ENCODE measurements at places on chromosomes 4 and X. TPM values are rescaled to one million over a fixed set of nuclear protein-coding genes. Genes with fewer than 3 reads are reported as not detected.
A peak's percentile ranks its signal among the peaks of the same experiment; 100 is the strongest.

- no peak for DNase-seq
- H3K4me1 ChIP-seq = no peaks in the 10 kb centered on the region
- no peak overlapping the region for H3K4me3 ChIP-seq
- H3K27ac ChIP-seq = no peak overlapping the region
Measured at GRCh38 chr4:100069207-100069606, 119.1 kb upstream of the H2AZ1 start.

- H3K4me1 ChIP-seq = peaks cover 7% of the 10 kb centered on the region
- no peak overlapping the region for H3K27ac ChIP-seq
- H3K36me3 ChIP-seq = no peaks in the 10 kb centered on the region
- H3K4me3 ChIP-seq = no peak overlapping the region
- H3K27me3 ChIP-seq = no peaks in the 10 kb centered on the region
Measured at GRCh38 chrX:149979126-149979644, 40.9 kb upstream of the EOLA2 start.

DNA sequence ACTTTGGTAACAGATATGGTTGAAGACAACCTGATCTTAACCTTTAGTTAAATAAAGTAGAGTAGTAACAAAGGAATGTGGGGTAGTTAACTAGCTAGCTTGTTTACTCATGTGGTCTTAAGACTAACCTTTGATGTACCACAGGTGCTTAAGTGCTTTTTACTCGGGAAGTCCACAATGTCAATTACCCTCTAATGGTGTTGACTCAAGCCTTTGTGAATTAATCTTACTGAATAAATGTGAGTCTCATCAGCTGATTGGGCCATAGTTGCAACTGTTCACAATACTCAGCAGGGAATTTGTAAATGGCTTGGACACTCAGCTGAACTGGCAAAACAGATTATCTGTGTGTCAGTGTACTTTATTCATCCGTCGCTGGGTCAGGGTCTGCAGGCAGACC is 119.0 kb upstream of the UGT8 start:
- no peak overlapping the region for H3K27ac ChIP-seq
- H3K36me3 ChIP-seq = no peaks in the 10 kb centered on the region
- H3K27me3 ChIP-seq = no peaks in the 10 kb centered on the region
- H3K4me3 ChIP-seq = no peak overlapping the region
- DNase-seq = no peak
- H3K4me1 ChIP-seq = no peaks in the 10 kb centered on the region

DNA sequence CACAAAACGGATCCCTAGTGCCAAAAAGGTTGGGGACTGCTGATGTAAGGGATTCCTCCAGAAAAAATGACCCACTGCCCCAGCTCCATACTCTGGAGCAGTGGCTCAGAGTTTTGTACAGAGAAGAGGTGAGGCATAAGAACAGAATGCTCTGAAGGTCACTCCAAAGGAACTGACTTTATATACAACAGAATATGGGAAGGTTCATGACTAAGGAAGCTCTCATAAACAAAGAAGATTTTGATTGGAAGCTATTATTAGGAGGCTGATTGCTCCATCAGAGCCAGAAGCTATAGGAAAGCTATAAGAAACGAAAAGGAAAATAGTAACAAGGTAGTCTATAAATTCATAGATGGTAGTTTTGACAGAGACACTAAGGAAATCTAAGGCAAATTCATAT is 203.1 kb downstream of the SLC7A11 start:
- no peak for DNase-seq
- H3K27me3 ChIP-seq = no peaks in the 10 kb centered on the region
- H3K4me3 ChIP-seq = no peak overlapping the region
- no peak overlapping the region for H3K27ac ChIP-seq

GRCh38 chr4:98657531-98658286 is 702 bp downstream of the TSPAN5 start:
- H3K27me3 ChIP-seq = no peaks in the 10 kb centered on the region
- peak; percentile 18 for DNase-seq
- peaks cover 30% of the 10 kb centered on the region for H3K4me1 ChIP-seq
- peak overlapping the region; percentile 68 for H3K4me3 ChIP-seq
- no peaks in the 10 kb centered on the region for H3K36me3 ChIP-seq
- no peak overlapping the region for H3K27ac ChIP-seq

GRCh38 chrX:81779701-81780100 is 577.8 kb downstream of the SH3BGRL start:
- no peak for DNase-seq
- H3K4me3 ChIP-seq = no peak overlapping the region
- H3K27ac ChIP-seq = no peak overlapping the region
- H3K4me1 ChIP-seq = no peaks in the 10 kb centered on the region

DNA sequence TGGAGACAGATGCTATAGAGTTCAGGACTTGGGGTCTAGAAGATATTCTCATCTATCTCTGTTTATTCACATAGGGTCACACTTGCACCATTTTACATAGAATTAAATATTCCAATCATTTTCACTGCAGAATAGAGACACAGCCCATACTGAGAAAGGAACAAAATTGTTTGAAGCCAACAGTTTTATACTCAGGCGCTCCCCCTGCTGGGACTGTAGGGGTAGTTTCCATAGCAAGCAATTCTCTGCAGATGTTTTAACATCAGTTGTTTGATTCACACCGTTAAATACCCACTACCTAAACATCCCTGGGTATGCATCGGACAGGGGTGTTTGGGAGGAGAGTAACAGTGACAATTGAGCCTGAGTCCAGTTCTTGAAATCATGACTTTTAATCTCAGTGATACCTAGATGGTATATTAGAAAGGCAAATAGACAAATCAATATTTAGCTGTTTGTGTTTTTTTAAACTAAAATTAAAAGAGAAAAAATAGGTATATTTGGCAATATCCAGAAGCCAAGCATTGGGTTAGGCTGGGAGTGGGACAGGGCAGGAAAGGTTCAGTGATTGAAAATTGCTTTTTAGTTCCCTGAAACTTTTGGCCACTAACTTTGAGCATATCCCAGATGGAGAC is 33.8 kb downstream of the LONRF3 start:
- no peaks in the 10 kb centered on the region for H3K36me3 ChIP-seq
- no peaks in the 10 kb centered on the region for H3K27me3 ChIP-seq
- H3K4me3 ChIP-seq = no peak overlapping the region
- no peaks in the 10 kb centered on the region for H3K4me1 ChIP-seq

DNA sequence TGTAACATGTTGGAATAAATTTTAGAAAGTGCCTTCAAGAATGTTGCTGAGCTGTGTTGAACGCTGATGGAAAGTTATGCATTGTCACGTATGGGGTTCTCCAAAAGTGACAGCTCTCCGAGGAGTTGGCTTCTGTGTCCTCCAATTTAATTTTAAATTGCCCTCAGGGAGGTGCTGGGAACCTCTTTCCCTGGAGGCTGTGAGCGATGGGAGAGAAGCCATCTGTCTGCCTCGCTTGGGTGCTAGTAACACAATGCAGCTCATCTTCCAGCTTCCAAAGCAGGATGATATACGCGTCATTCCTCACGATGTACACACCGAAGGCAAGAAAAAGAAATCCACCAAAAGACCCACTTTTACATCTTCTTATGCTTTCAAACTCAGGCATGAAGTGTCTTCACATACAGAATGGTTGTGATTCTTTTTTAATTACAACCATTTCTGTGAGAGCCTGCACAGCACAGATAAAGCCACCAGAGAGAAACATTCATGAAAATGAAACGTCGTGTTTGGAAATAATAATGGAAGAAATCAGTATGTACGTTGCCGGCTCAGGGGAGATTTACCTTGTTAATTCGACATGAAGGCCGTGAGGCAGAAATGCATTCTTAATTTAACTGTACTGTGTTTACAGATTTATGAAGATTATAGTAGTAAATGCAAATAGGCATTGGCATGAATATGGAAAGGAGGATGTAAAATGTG is 218.9 kb downstream of the ASMT start:
- H3K36me3 ChIP-seq = no peaks in the 10 kb centered on the region
- no peak overlapping the region for H3K27ac ChIP-seq
- H3K27me3 ChIP-seq = peaks cover 6% of the 10 kb centered on the region
- no peak overlapping the region for H3K4me3 ChIP-seq
- H3K4me1 ChIP-seq = no peaks in the 10 kb centered on the region
- DNase-seq = no peak

DNA sequence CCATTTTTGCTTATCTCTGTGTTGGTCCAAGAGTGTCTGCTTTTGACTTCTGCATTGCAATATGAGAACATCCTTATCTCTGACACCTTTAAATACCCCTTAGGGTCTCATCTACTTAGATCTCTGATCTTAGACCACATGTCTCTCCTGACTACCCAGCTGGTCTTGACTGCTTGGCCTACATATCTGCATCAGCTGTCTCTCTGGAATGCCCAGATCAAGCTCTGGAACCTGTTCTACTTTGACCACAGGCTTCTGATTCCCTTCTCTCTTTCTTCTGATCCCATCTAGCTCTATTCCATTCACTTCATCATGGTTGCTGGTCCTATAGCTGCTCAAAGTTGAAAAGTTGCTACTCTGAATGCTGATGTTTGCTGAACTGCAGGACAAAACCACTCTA is 301.2 kb downstream of the MAPK10 start:
- no peak for DNase-seq
- H3K27me3 ChIP-seq = no peaks in the 10 kb centered on the region
- no peak overlapping the region for H3K4me3 ChIP-seq

GRCh38 chr4:147311956-147312355 is 168.9 kb upstream of the EDNRA start:
- H3K27ac ChIP-seq = no peak overlapping the region
- DNase-seq = no peak
- no peaks in the 10 kb centered on the region for H3K4me1 ChIP-seq
- no peak overlapping the region for H3K4me3 ChIP-seq
- no peaks in the 10 kb centered on the region for H3K36me3 ChIP-seq

DNA sequence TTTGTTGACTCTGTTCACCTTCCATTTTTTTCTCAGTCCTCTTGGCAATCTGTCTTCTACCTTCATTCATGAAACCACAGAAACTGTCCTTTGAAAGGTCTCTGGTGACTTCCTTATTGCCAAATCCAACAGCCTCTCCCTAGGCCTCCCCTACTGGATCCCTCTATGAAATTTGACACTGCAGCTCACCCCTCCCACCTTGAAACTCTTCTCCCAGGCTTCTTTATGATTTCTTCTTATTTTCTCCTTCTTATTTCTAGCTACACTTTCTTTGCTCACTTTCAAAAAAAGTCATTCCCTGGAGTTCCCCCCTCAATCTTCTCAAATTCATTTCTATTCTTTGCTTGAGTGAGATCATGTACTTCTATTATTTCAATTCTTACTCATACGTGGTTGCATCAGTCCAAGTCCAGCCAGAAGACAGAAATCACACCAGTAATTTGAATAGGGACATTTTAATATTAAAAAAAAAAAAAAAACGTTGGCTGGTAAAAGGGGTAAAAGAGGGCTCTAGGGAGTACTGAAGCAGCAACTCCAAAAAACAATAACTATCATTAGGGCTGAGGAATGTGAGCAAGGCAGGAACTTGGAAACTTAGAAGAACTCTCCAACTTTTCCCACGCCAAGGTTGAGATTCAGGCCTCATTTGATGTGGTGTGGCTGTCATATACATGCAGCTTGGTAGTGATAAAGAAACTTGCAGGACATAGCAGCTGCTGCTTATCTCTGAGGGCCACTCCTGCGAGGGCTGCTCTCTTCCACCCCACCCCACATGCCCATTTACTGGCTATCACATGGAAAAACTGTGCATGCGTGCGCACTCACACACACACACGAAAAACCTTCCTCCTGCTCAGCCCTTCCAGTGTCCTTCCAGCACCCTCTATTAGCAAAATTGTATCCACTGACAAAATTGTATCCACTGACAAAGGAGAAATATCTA is 169.8 kb upstream of the GALNT7 start:
- no peaks in the 10 kb centered on the region for H3K27me3 ChIP-seq
- no peak for DNase-seq
- no peaks in the 10 kb centered on the region for H3K36me3 ChIP-seq
- no peaks in the 10 kb centered on the region for H3K4me1 ChIP-seq
- no peak overlapping the region for H3K27ac ChIP-seq

- H3K4me3 ChIP-seq = no peak overlapping the region
- H3K27me3 ChIP-seq = peaks cover 26% of the 10 kb centered on the region
- no peaks in the 10 kb centered on the region for H3K4me1 ChIP-seq
- no peak overlapping the region for H3K27ac ChIP-seq
Measured at GRCh38 chrX:41739871-41740270, 15.9 kb downstream of the GPR82 start.

DNA sequence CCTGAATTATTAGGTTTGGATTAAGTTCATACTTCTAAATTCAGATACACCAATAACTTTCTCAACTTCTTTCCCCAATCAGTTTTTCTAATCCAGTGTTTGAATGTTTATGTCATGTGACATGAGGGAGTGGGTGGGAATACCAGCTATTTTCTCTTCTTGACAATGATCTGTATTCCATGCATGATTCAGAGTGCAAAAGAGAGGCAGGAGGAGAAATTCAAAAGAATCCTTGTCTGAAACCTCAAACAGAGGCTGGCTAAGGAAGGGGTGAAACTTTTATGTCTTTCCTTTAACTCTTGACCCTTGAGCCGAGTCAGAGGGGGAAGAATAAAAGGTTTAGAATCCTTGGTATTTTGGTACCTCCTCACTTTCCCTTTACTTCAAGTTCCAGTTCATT is 544.7 kb downstream of the SPRY1 start:
- no peak for DNase-seq
- no peak overlapping the region for H3K27ac ChIP-seq
- H3K4me3 ChIP-seq = no peak overlapping the region

DNA sequence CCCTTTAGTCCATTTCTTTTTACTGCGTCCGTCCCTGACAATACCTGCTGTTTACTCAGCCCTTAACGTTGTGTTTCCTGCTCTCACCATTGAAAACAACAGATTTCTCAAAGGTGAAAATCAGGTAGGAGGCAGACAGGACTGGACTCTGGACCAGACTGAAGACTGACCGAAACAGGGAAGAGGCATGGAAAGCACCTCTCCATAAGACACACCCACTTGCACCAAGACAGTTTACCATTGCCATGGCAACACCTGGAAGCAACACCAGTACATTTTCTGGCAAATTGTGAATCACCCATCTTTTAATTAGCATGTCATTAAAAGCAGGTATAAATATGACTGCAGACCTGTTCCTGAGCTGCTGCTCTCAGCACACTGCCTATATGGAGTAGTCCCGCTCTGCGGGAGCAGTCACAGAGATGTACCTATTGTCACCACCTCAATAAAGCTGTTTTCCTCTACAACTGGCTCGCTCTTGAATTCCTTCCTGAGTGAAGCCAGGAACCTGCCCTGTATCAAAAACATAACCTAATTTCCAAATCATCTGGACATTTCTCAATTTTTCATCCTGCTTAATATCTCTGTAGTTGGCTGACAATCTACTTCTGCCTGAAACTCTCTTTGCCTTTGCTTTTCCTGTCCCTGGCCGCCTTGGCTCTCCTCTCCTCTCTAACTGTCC is 117.0 kb downstream of the RNF150 start:
- H3K4me1 ChIP-seq = peaks cover 10% of the 10 kb centered on the region
- DNase-seq = no peak
- peak overlapping the region; percentile 22 for H3K27ac ChIP-seq
- H3K27me3 ChIP-seq = no peaks in the 10 kb centered on the region
- H3K36me3 ChIP-seq = no peaks in the 10 kb centered on the region

BEND2 gene
- total RNA-seq = not detected

BMP3 gene
- total RNA-seq = not detected

TRMT10A gene
- 4.2 TPM for total RNA-seq

FHL1 gene
- total RNA-seq = 1,387 TPM

MSANTD1 gene
- 0.39 TPM for total RNA-seq

EMD gene
- total RNA-seq = 55.8 TPM

BCOR gene
- total RNA-seq = 18.2 TPM

MAGEA6 gene
- not detected for total RNA-seq

GRIA3 gene
- total RNA-seq = 0.45 TPM
